ENCODE measurements at places on chromosomes 5 and 9.
A peak's percentile ranks its signal among the peaks of the same experiment; 100 is the strongest.

- DNase-seq: peak; percentile 93
These were observed 28.8 kb upstream of the DAB2IP start for GRCh38 chr9:121622387-121623203.

GRCh38 chr5:69444127-69444754, 29.3 kb downstream of the MARVELD2 start:
- peak; percentile 93 for DNase-seq

GRCh38 chr9:122498883-122499288, 11.7 kb upstream of the OR1J2 start:
- DNase-seq: peak; percentile 62

DNA sequence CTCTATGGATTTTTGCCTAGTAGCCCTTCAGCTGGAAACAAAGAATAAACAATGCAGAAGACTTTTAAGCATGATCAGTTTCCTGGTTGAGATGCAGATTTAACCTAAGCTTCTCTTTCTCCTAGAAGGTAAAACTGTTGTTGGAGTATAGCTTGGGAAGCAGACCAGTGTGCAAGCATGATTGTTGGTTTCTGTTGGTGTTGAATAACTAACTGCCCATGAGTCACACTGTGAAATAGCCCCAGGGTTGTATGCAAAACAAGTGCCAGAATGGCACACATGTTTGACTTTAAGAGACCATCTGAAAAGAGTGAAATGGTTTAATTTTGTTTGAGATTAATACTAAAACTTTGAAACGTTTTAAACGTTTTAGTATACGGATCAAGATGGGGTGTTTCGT, 227.1 kb downstream of the ARHGEF28 start:
- DNase-seq: peak; percentile 96

- peak; percentile 96 for DNase-seq
These were observed 188.8 kb downstream of the COMMD10 start for GRCh38 chr5:116273448-116274242.

DNA sequence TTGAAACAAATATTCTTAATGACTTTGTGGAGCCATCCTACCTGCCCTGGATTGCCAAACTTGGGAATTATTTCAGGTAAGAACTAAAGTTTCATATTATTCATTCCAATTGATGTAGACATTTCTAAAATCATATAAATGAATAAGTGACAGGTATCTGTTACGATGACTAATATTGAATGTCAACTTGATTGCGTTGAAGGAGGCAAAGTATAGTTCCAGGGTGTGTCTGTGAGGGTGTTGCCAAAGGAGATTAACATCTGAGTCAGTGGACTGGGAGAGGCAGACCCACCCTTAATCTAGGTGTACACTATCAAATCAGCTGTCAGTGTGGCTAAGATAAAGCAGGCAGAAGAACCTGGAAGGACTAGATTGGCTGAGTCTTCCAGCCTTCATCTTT, 1688.4 kb upstream of the CDH9 start:
- DNase-seq: no peak

DNA sequence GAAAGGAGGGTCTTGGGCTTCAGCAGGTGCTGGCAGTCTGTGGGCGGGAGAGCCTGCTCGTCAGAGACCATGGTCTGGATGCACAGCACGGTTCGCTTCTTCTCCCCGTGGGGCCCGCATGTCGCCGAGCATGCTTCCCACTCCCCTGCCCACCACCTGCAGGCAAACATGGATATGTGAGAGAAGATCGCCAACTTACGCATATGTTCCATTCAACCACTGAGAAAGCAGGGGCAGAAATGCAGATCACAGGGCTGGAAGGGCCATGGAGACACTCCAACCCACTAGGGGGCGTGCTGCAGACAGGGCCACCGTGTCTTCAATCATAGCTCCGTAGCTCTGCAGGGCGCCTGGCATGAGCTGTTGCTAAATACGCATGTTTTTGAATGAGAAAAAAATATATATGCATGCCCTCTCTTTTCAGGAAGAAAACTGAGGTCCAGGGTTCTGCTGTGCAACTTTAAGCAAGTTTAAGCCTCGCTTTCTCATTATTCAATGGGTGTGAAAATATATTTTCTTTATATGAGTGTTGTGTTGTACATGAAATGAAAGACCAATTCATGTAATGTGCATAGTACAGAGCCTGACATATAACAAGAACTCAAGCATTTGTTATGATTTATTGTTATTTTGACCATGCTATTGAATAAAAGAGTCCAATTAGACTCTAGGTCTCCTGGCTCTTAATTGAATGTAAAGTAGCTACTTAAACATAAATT, 148.0 kb downstream of the TARS1 start:
- no peak for DNase-seq
